ENCODE measurements at places on chromosomes 5 and 9.

GRCh38 chr5:165579911-165580310 lies 2074.5 kb downstream of the MAT2B start:
- DNase-seq: no peak

- DNase-seq: peak; percentile 2
Observed at GRCh38 chr5:119187776-119188529, 117.1 kb downstream of the DMXL1 start.

GRCh38 chr9:110590816-110591215 lies 11.3 kb upstream of the SVEP1 start:
- no peak for DNase-seq

GRCh38 chr5:16585041-16585667 lies 31.6 kb downstream of the RETREG1 start:
- no peak for DNase-seq

- DNase-seq: no peak
Observed at GRCh38 chr5:10579536-10580521, 16.0 kb downstream of the ANKRD33B start.

GRCh38 chr5:963673-964531 lies 44.7 kb upstream of the NKD2 start:
- no peak for DNase-seq

- no peak for DNase-seq
Observed at GRCh38 chr9:75242426-75242825, 154.1 kb downstream of the OSTF1 start.

DNA sequence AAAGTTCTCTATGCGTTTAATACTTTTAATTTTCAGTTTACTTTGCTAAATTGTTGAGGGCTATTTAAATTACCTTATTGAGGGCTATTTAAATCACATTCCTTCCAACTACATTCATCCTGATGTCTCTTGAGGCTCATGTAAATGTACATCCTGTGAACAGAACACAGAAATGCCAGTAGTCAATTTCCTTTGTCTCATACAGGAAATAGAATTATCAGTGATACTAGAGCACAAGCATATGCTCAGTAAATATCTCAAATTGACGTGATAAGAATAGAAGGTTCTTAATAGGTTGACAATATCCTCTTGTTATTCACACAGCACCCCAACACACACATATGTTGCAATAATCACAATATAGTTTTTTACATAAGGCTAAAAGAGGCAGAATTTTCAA lies 449.0 kb downstream of the CYLC2 start:
- no peak for DNase-seq

DNA sequence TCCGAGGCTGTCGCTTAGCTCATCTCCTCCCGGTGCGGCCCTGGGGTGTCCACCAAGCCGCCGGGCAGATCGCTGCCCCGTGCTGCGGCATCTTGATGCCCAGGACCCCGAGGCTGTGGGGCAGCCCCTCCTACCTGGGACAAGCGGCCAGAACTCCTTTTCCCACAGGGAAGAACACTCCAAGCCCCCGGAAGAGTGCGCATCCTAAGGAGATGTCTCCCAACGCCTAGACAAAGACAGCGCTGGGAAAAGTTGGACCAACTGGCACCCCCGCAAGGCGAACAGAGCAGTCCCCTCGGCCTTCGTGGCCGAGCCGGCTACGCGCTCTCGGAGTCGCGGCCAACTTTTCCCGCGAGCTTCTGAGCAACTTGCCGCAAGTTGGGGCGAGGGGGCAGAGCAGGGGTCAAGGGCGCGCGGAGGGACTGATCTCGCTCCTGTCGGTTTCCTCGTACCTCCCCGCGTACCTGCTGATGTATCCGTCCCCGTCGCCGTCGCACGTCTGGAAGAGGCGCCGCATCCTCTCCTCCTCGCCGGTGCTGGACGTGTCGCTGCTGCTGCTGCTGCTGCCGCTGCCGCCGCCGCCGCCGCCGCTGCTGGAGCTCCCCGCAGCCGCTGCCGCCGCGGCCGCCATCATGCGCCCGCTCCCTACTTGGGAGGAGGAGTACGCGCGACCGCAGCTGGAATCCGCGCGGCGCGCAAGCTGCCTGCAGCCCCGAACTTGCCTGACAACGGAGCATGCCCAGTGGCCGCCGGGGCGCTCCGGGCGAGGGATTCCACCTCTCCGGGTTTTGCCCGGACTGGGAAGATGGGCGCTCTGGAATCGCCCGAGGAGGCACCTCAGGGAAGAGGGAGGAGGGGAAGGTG lies at the start of gene MCC:
MCC (minus strand) TSS at position 673 of the 864 bp plus-strand sequence.
- no peak for DNase-seq

- DNase-seq: no peak
Observed at GRCh38 chr5:170606941-170607340, 103.1 kb downstream of the KCNIP1 start.

GRCh38 chr9:130240410-130241197 lies 25.0 kb upstream of the HMCN2 start:
- DNase-seq: peak; percentile 23

DNA sequence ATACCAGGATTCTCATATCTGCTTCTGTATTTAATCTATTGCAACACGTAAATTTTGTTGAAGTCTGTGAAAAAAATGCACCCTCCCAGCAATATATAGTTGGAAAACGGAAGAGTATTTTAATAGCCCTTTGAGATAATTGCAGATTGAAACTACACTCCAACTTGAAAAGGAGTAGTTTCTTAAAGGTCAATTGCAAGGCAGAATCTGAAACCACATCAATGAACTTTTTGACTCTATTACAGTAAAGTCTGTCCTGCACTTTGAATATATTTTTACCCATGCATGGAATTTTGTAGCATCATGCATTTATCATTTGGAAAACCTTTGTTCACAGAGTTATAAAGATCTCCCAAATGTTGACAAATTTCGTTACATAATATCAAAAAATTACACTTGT lies 311.6 kb upstream of the NREP start:
- DNase-seq: no peak

- no peak for DNase-seq
Observed at GRCh38 chr5:122152266-122152900, 23.0 kb downstream of the ZNF474 start.

DNA sequence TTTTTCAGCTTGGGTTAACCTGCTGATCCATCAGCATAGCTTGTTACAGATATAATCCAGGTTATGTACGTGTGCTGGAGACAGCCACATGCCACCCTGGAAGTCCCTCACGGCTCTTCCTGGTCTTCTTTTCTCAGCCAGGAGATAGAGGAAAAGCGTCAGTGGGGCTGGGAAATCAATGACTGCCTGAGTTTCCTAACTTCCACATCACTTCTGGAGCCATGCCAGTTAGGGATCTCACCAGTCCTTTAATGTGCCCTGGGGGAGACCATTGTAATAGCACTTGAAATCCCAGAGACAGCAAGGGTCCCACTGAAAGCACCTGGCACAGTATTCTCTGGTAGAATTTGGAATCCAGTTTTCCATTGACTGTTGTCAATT lies 29.2 kb downstream of the ANXA2R start:
- DNase-seq: no peak

GRCh38 chr9:130138171-130138653 lies 34.0 kb upstream of the NCS1 start:
- DNase-seq: no peak

DNA sequence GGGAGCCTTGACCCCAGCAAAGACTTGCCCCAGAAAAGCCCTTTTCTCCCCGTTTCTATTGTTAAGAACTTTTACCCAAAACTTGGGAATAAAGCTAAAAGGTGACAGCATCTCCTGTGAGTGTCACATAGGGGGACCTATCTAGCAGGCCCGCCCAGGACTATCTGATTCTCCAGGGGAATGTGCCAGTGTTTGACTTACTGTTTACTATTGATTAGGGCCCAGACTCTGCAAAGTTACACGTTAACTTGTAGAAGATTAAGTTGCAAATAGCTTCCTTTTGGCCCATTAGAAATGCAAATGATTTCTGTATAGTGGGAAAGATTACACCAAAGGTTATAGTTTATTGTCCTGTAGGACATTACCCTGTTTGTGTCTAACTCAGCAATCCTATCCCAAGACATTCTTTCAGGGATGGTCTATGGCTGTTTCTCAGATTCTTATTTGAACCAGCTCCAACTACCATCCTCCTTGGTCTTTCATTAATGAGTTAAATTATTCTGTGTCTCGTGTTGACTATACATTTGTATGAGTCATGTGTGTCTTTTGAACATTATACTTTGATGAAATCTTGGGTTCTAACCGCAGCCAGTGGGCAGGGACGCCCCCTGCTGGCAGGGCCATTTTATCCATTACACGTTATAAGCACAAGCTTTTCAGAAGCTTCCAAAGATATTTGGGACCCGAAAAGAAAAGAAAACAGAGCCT lies 60.7 kb downstream of the HRH2 start:
- DNase-seq: peak; percentile 19

GRCh38 chr5:112239996-112240395 lies 179.1 kb downstream of the EPB41L4A start:
- no peak for DNase-seq

- no peak for DNase-seq
Observed at GRCh38 chr9:38507587-38507986, 83.3 kb upstream of the IGFBPL1 start.

- no peak for DNase-seq
Observed at GRCh38 chr5:109468288-109468676, 58.5 kb upstream of the PJA2 start.

DNA sequence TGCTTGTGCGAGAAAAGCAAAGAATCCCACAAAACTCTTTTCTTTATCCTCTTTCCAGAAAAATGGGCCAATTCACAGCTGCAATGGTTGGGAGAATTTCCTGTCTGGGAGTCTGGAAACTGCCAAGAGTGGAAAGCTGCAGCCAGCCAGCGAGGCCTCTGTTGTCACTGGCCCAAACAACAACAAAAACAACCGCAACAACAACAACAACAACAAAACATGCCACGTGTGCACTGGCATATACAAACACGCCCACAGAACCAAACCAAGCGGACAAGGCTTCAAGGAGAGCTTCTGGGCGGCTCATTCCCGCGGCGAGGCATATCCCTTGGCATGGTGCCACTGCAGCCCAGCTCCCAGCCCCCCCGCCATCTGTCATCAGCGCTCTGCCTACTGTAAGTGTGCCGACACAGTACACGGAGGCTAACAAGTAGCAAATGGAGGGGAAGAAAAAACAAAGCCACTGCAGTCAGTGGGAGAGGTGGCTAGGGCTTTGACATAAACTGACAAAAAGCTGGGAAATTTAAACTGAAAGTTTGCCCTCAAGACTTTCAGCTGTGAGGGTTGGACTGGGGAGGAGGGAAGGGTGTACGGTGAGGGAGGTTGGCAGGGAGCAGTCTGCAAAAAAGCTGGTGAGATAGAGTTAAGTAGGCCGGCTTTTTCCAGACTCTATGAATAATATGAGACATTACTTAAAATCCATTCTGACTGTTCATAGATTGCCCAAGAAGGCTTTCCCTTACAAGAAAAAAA lies 165.0 kb upstream of the ZNF462 start:
- DNase-seq: no peak

- no peak for DNase-seq
Observed at GRCh38 chr5:100110497-100110896, 424.7 kb upstream of the FAM174A start.

DNA sequence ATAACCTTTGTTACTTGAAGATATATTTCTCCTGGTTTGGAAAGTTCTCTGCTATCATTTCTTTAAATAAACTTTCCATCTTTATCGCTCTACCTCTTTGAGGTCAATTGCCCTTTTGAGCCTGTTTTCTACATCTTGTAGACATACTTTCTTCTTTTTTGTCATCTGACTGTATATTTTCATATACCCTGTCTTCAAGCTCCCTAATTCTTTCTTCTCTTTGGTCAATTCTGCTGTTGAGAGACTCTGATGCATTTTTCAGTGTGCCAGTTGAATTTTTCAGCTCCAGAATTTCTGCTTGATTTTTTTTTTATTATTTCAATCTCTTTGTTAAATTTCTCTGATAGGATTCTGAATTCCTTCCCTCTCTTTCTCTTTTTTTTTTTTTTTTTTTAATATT lies 511.2 kb upstream of the GRAMD2B start:
- DNase-seq: no peak

GRCh38 chr5:82991059-82991458 lies 86.1 kb downstream of the TMEM167A start:
- no peak for DNase-seq

- no peak for DNase-seq
Observed at GRCh38 chr5:134457801-134458200, 46.1 kb upstream of the CDKN2AIPNL start.

DNA sequence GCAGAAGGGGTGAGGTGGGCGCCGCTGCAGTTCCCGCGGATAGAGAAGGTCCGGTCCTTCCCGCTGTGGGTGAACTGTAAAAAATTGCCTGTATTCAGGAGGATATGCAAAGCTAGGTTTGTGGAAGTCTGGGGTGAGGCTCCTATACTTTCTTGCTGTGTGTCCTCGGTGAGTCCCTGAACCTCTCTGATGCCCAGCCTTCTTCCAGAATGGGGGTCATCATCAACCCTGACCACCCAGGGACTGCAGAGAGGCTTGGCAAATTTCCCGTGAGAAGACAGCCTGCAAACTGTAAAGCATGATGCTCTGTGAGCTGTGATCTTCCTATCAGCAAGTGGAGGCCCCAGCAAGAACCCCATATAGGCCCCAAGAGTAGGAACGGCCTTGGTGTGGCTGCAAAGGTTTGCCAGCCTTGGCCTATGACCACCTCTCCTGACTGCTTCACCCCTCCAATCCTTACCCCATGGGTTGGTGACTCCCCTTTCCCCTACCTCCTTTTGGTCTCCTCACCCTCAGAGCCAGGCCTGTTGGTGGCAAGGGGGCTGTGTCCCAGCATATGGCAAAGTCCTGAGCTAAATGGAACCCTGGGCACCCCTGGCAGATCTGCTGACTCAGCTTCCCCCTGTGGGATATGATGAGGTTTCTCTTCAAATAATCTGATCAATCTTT lies 760 bp downstream of the ALDH1B1 start:
- no peak for DNase-seq

- DNase-seq: peak; percentile 52
Observed at GRCh38 chr5:68279984-68280383, 64.4 kb downstream of the PIK3R1 start.

GRCh38 chr9:79610019-79610631 lies 38.4 kb downstream of the TLE4 start:
- DNase-seq: no peak

DNA sequence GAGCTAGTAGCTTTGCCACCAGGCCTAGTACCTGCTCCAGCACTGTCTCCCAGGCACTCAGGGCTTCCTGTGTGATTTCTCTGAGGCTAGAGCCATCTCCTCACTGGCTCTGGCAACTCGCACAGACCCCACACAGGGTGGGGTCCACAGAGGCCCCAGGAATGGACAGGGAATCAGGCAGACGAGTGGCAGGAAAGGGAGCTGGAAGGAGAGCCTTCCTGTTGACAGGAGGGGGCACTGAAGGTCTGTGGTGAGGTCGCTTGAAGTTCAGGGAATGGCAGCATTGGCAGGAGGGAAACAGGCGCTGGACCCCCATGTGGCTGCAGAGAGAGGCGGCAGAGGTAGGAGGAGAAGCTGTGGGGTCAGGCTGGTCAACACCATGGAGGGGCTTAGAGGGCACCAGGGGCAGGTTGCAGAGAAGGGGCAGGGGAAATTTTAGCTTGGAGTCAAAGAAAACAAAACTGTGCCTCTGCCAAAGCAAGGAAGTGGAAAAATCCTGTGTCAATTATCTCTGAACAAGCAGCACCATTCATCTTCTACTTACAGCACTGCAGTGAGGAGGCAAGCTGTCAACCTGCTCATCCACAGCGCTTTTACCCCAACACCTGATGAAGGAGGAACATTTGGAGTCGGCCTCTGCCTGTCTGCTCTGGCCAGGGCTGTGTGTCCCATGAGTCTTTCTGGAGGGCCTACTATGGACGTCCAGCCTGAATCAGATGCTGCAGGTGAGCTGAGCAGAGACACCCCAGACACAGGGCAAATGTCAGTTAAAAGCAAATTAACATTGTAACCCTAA lies 270.2 kb downstream of the FSTL4 start:
- no peak for DNase-seq

All from effector memory CD8-positive, alpha-beta T cell (primary cell).